ENCODE measurements at places on chromosomes 3 and 15.

DNA sequence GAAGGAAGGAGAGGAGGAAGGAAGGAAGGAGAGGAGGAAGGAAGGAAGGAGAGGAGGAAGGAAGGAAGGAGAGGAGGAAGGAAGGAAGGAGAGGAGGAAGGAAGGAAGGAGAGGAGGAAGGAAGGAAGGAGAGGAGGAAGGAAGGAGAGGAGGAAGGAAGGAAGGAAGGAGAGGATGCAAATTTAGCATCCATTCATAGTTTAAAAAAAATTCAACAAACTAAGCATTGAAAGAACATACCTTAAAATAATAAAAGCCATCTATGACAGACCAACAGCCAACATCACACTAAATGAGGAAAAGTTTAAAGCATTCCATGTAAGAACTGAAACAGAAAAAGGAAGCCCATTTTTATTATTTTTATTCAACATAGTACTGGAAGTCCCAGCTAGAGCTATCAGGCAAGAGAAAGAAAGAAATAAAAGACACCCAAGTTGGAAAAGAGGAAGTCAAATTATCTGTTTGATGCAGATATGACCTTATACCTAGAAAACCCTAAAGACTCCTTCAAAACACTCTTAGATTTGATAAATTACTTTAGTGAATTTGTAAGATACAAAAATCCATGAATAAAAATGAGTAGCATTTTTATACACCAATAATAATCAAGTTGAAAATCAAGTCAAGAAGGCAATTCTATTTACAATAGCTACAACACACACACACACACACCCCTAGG is 52.2 kb upstream of the FXR1 start:
- DNase-seq, result no peak

DNA sequence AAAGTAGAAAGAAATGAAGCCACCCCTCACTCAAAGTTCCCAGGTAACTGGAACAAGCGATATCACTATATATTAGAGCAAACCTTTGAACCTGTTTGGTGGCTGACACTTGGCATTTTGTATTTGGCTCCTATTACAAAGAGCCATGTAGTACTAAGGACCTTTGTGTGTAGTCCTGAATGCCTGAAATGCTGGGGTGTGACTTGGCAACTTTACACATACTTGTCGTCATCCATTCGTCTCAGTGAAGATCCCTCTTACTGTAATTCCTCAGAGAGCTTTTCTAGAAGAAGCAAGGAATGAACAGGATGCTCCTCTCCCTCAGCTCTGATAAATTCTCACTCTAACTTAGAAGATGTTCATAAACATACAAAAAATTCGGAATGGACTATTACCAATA is 216.1 kb upstream of the CDIN1 start:
- DNase-seq, result no peak

DNA sequence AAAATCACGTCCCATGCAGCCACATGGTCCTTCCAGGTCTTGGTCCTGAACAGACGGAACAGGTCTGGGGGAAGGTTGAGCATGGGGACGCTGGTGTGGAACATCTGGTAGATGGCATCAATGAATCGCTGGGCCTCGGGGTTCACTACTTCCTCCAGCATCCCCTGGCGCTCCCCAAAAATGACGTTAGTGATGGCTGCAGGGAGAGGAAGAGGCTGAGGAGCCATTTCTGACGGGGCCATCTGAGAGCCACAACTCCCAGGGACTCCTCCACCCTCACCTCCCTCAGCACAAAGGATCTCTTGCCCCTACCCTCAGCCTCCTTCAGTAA is 23.7 kb downstream of the CYP11A1 start:
- no peak for DNase-seq

- DNase-seq, result no peak
Measured at GRCh38 chr3:101038880-101039279, 45.7 kb upstream of the ABI3BP start.

DNA sequence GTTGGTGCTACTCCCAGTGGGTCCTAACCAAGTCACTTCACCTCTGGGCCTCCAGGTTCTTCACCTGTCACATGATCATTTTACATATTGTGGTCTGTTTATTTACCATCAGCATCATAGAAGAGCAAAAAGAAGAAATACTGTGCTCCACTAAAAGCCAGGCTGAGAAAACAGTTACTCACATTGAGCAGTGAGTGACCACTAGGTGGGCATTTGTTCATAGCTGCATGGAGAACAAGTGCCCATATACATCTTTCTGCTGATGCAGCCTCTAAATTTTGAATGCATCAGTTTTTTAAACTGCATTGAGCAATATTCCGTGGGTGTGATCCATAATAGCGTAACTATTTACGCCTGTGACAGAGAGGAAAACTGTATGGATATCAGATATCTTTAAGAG is 76.2 kb downstream of the DCUN1D1 start:
- DNase-seq, result no peak

Data from NCI-H187 treated with DMSO at 0.1 percent for 48 hours (cell line).